ENCODE measurements at places on chromosomes 4 and X.

- DNase-seq, result no peak
Measured at GRCh38 chr4:96063639-96064038, 223.7 kb downstream of the PDHA2 start.

DNA sequence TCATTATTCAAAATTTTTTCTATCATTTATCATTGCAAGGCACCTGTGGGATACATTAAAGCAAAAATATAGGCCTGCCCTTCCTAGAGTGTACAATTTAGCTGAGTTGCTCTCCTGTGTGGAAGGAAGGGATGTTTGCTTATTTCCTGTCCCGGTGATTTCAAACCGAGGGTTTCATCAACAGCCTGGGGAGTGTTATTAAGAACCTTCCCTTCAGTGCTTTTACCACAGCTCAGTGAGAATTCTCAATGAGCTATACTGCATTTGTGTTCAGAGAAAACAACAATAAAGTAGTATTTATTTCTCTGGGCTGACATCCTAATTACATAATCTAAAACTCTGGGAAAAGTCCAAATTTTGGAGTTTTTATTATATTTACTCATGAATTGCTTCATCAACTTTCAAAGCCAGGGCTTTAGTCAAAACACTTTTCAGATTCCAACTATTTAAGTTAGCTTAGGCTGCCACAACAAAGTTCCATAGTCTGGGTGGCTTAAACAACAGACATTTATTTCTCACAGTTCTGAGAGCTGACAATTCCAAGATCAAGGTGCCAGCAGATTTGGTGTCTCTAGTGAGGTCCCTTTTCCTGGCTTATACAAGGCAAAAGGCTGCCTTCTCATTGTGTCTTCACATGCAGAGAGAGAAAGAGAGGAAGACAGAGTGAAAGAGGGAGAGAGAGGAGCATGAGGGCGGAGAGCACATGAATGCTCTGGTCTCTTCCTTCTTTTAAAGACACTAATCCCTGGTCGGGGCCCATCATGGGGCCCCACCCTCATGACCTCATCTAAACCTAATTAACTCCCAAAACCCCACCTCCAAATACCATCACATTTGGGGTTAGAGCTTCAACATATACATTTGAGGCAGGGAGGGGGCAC lies 62.6 kb downstream of the MMRN1 start:
- no peak for DNase-seq

DNA sequence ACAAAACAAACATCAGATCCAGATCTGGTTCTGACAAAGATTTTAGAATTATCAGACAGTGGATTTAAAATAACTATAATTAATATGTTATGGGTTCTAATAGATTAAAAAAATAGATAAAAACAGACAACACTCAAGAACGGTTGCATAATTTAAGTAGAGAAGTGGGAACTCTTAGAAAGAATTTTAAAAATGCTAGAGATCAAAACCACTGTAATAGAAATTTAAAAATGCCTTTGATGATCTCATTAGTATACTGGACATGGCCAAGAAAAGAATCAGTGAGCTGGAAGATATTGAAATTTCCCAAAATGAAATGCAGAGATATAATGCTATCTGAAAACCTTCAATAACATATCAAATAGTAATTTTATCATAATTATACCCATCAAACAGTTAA lies 28.3 kb upstream of the DYNLT3 start:
- DNase-seq, result no peak

GRCh38 chr4:55395218-55395528 lies 584 bp upstream of the TMEM165 start:
- no peak for DNase-seq

GRCh38 chrX:19840899-19841648 lies 46.3 kb downstream of the SH3KBP1 start:
- peak; percentile 12 for DNase-seq

All from naive thymus-derived CD4-positive, alpha-beta T cell (primary cell).